ENCODE measurements at places on chromosomes 3 and 15.

DNA sequence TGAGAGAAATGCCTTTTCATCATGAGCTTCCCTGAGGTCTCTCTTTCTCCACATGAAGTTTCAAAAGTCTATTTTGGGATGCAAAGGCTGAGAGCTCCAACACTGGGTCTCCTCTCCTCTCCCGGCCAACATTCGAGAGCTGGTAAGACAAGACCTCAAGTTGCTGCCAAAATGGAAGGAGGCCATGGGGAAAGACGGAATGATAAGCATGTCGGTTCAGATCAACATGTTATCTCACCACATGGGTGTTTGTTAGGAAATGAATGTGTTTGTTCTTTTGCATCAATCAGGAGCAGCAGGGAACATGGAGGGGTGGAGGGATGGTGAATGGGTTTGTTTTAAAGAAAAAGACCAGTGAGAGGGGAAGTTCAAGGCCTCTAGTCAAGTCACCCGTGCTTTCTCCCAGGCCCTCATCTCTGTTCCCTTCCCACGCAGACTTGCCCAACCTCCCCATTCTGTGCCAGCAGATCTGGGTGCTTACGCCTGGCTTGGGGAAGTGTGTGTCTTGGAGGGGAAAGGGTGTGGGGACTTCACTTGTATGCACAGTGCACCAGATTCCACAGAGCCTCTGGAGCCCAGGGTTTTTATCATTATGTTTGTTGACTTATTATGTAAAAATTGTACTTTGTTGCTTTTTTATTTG lies 23.5 kb upstream of the ATP10A start:
- no peak for DNase-seq

DNA sequence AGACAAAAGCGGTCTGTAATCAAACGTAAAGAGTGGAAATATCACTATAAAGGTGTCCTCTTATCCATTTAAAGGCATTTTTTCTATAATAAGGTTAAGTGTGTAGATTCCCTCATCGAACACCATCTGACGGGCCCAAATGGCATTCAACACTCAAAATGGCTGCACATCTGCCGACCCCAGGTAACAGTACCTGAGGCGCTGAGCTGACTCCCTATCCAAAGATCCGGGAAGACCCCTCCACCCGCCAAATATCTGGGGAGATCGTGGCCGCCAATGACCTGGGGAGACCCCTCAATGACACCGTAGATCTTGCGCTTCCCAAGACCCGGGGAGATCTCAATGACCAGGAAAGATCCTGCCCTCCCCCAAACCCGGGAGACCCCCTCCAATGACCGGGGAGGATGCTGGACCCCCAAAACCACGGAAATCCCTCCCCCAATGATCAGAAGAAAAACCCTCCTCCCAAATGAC lies 476 bp downstream of the IP6K2 start:
- DNase-seq: peak; percentile 36

- no peak for DNase-seq
Observed at GRCh38 chr3:26624209-26624765, 1.7 kb downstream of the LRRC3B start.

- DNase-seq: no peak
Observed at GRCh38 chr3:18890449-18890848, 257.9 kb upstream of the KCNH8 start.

DNA sequence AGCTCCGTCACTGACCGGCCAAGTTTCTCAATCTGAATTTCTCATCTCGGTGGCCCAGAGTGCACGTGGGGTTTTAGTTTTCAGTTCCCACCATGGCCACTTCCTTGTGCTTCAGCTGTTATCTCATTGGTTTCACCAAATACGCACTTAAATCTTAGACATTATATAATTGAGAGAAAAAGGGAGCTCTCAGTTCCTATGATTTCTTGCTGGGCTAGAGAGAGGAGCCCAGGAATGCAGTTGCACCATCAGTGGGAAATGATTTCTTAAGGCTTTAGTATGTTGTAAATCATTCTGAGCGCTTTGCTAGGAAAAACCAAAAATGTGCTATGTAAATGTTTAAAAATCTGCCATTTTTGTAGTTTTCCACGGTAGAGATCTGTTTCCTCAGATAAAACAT lies 53.2 kb downstream of the OXNAD1 start:
- no peak for DNase-seq

- DNase-seq: no peak
Observed at GRCh38 chr3:8298021-8298954, 203.3 kb upstream of the LMCD1 start.

DNA sequence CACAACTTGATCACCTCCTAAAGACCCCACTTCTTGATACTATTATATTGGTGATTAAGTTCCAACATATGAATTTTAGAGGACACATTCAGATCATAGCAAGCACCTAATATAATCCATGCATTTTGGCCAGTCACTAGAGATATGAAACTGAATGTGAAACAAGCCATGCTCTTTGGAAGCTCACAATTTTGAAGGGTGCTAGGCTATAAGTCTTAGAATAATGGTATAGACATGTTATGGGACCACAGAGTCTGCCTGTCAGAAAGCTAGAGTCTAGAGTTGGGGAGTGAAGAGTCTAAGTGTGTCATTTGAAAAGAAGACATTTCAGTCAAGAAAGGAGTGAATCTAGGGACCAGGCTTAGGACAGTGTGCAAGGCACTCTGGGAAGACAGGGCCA lies 186.4 kb upstream of the SLC24A5 start:
- DNase-seq: no peak

DNA sequence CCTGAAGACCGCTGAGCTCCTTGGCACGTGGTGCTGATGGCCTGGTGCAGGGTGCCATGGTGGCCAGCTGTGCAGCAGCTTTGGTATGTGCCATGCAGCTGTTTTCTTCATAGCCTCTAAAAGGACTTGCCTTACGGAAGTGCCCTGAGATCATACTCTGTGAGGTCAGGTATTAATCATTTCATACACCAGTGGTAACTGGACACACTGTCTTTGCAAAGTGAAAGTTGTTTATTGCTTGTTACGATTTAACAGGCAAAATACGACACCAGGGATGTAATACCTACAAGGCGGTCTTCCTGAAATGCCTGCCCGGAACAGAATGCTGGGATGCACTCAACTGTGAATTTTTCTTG lies 184.6 kb downstream of the ATP10A start:
- no peak for DNase-seq

GRCh38 chr15:76303909-76304308 lies 7.4 kb downstream of the ETFA start:
- DNase-seq: no peak

- DNase-seq: no peak
Observed at GRCh38 chr15:92899601-92899947, 550 bp upstream of the CHD2 start.

DNA sequence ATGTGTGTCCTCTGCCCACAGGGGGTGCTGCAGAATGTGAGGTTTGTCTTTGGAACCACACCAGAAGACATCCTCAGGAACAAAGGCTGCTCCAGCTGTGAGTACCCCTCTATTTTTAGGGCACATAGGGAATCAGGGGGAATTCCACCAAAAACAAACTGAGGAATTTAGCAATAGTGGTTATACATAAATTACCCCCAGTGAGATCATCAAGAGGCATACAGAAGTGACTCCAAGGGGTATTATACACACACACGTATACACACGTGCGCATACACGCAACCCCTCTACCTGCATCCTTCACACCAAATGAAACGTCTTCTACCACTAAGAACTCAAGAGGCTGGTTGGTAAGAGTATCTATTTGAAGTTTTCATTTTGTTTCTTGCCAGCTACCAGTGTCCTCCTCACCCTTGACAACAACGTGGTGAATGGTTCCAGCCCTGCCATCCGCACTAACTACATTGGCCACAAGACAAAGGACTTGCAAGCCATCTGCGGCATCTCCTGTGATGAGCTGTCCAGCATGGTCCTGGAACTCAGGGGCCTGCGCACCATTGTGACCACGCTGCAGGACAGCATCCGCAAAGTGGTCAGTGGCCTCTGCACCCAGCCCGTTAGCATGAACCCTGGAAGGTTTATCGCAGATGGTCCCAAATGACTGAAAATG lies 2.9 kb downstream of the THBS1 start:
- DNase-seq: peak; percentile 39

DNA sequence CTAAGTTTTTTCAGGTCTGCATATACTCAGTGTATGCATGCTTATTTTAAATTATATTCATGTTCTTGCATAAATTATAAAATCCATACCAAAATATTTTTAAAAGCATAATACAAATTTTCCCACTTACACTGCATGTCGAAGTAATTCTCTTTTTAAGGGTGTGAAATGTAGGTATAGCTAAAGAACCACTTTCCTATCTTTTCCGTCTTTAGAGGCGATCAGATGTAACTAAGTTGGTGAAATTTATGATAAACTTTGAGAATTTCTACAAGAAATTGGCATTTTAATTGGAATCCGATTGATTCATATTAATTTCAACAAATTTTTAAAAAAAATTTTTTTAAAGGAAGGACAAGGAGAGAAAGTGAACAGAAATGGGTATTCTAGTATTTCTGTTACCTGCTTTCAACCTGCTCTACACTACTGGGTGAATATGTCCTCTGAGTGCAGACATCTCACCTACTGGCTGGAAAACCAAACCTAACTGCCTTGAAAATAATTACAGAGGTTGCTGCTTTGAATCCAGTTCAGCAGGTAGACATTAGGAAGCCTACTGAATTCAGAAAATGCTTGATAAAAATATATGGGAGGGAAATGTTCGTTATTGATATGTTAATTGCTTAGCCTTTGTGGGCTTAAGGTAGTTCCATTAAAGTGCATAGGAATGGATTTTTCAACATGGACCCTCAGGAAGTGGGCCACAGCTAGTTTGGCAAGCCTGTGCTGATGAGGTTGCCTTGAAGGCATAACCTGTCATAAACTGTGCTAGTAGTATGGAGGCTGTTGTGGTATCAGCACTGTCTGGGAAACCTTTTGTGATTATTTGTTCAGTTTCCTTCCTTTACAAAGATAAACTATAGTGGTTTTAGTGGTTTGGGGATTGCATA lies 5.1 kb downstream of the TRIM71 start:
- no peak for DNase-seq

GRCh38 chr3:66655044-66655443 lies 154.2 kb upstream of the LRIG1 start:
- no peak for DNase-seq

DNA sequence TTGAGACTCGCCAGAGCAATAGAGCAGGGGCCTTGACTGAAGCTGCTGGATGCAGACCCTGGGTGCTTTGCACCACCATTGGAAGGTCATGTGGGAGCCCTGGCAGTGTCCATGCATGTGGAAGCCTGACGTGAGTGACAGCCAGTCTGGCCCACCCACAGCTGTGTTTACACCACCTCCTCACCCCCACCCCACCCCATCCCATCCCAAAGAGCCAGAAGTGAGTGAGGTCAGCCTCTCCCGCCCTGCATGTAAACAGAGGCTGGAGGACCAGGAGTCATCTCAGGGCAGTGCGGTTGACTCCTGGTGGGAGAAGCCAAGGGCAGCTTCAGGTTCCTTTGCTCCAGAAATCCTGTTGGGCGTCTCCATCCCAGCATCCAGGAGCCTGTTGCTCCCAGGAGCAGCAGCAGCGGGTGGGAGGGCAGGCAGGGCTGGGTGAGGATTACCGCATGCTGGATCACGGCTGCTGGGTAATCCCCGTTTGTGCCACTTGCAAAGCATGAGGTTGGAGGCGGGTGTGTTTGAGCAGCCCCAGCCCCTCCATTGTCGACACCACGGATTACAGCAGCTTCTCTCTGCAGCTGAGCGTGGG lies 44.6 kb downstream of the CORO2B start:
- no peak for DNase-seq

DNA sequence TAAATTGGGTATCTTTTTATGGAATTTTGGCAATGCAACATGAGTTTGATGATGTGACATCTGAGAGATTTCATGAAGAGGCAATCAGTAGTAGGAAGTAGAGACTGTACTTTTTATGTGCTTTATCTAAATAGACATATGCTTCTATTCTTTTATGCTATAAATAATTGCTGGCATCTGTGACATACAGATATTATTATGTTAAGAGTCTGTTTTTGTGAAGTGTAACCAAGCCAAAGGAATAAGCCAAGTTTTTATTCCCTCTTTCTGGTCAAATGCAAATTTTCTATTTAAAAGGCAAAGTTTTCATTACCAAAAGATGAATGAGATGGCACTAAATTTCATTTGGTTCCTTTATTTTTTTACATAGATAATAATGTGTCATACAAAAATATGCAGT lies 32.4 kb downstream of the PYDC2 start:
- no peak for DNase-seq

GRCh38 chr3:8503871-8504610 lies 2.4 kb downstream of the LMCD1 start:
- peak; percentile 15 for DNase-seq

GRCh38 chr3:149454746-149455145 lies 19.8 kb upstream of the TM4SF4 start:
- no peak for DNase-seq

DNA sequence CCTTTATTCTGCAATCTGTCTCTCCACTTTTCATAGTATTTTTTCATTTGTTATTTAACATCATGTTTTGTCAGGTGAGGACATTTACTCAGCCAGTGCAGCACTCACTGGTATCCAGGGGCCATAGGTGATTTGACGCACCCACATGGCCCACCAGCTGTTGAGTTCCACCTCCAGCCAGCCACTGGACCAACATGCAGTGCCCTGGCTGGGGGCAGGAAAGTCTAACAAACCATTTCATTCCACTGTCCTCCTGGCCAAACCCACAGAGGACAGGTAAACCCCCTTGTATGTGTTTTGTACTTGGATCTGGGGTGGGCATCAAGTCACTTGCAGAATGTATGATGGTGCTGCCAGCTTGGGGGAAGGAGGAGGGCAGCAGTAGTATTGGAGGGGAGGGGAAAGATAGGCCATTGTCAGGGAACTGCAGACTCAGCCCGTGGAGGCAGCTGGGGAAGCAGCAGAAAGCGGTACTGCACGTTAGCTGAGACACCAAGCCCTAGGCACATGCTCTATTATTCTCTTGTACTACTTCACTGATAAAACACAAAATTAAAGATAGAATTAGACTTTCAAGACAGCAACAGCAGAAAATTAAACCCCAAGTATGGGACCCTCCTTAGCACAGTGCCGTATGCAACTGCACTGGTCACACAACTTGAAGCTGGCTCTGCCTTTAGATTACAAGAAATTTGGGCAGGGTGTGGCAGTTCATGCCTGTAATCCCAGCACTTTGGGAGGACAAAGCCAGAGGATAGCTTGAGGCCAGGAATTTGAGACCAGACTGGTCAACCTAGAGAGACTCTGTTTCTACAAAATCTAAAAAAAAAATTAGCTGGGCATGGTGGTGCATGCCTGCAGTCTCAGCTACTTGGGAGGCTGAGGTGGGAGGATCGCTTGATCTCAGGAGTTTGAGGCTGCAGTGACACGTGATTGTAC lies 15.4 kb upstream of the RPL24 start:
- DNase-seq: no peak

DNA sequence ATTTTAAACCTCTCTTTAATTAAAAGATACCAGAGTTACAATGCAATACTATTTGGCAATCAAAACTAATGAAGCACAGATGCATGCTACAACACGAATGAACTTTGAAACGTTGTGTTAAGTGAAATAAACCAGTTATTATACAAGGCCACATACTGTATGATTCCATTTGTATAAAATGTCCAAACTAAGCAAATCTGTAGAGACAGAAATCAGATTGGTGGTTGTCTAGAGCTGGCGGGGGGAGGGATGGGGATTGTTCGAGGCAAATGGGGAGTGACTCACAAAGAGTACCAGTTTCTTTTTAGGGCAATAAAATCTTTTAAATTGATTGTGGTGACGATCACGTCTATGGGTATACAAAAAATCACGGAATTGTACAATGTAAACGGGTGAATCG lies 677.0 kb downstream of the NTRK3 start:
- DNase-seq: no peak
